AG08396 (cell line): ENCODE measurements at places on chromosomes 4 and X.

DNA sequence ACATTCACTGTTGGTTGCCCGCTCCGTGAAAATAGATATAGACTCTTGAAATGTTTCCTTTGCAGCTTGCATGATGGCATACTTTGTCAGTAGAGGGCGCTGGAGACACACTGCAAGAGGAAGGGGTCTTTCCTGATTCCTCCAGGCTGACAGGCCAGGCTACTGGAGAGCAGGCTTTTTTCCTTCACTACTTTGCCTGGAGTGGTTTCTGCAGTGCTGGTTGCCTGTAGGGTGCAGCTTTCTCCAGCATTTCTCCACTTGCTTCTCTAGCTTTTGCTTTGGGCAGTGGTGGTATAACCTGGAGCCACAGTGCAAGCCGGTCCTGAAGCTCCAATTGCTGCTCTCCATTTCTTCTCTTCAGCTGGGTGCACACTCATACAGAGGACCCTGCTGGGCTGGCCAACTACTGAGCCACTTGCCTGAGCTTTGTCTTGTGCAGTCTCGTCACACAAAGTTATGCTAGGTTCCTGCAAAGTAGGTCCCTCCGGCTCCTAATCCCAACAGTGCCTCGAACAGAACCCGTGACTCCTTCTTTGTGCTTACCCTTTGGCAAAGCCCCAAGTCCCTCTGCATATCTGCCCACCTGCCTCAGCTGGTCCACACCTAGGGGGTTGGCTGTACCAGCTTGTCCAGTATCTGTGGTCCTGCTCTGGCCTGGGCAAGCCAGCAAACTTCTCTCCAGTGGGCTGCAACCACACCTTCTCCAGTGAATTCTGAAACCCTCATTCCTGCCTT, 46.3 kb downstream of the RASSF6 start:
- DNase-seq, result peak; percentile 43

DNA sequence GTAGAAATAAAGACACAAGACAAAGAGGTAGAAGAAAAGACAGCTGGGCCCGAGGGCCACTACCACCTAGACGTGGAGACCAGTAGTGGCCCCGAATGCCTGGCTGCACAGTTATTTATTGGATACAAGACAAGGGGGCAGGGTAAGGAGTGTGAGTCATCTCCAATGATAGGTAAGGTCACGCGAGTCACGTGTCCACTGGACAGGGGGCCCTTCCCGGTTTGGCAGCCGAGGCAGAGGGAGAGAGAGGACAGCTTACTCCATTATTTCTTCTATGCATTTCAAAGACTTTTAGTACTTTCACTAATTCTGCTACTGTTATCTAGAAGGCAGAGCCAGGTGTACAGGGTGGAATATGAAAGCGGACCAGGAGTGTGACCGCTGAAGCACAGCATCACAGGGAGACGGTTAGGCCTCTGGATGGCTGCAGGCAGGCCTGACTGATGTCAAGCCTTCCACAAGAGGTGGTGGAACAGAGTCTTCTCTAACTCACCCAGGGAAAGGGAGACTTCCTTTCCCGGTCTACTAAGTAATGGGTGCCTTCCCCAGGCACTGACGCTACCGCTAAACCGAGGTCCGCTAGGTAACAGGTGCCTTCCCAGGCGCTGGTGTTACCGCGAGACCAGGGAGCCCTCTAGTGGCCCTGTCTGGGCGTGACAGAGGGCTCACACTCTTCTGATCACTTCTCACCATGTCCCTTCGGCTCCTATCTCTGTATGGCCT, 44.9 kb downstream of the ZBTB49 start:
- peak; percentile 37 for DNase-seq

DNA sequence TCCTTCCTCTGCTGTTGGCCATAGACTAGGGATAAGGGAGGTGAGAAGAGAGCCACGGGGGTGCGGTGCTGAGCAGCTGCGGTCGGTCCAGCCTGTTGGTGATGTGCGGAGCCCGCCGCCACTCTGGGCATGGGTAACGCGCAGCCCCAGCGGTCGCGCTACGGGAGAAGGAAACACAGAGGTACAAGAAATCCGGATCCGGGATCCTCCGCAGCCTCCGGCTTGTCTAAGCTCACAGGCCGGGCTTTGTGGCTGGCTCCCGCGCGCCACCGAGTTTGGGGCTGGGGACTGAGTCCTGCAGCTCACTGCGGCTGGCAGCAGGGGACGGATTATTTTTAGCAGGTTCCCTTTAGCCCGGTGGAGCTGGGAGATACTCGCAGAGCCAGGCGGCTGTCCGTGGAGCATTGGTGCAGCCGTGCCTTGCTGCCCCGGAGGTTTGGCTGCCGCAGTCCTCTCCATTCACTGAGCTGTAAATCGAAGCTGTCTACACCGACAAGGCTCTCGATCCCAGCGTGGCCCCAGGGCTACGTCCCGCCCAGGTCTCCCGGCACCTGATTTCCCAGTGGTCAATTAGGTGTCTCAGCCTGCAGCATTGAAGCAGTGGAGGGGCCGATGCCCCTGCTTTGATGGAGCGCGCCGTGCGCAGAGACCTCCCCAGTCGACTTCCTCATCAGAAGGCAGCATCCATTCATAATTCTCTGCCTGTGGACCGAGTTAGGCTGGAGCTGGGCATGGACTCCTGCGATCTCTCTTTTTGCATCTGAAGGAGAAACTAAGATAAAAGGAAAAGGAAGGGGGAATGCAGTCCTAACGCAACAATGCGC, 81.9 kb upstream of the SCML1 start:
- DNase-seq, result peak; percentile 12

- peak; percentile 35 for DNase-seq
These were observed 38.9 kb downstream of the PDHA1 start for GRCh38 chrX:19382555-19383145.

GRCh38 chr4:67035501-67035900, 509.8 kb downstream of the CENPC start:
- DNase-seq, result no peak

DNA sequence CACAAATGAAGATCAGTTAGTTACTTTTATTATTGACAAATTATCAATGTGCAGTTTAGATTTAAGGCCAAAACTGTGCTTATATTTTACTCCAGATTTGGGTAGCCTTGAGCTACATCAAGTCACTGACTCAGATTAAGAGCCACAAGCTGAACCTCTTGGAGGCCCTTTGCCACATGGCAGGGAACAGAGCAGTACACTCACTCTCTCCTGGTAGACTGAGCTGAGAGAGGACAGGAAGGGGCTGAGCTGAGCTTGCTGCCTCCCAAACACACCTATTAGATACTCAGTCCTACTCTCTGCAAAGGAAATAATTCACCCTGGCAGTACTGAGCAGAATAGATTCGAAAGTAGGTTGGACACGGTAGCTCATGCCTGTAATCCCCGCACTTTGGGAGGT, 7.8 kb downstream of the STAP1 start:
- no peak for DNase-seq

GRCh38 chrX:154714925-154715324, 36.0 kb downstream of the GAB3 start:
- DNase-seq, result peak; percentile 58

DNA sequence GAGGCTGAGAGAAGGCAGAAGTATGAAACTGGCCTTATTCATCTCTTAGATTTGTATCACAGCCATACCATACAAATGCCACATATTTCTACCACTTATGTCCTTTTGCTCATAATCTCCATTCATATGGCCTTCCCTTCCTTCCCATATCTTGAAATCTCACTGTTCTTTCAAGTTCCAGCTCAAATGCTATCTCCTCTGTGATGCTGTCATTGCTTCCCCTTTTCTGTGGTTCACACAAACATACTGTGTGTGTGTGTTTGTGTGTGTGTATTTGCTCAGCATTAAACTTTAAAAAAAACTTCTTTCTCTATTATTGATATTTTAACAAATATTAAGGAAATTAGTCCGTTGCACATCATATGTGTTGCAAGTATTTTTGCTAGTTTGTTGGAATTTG, 26.7 kb downstream of the PHKA1 start:
- DNase-seq, result no peak

DNA sequence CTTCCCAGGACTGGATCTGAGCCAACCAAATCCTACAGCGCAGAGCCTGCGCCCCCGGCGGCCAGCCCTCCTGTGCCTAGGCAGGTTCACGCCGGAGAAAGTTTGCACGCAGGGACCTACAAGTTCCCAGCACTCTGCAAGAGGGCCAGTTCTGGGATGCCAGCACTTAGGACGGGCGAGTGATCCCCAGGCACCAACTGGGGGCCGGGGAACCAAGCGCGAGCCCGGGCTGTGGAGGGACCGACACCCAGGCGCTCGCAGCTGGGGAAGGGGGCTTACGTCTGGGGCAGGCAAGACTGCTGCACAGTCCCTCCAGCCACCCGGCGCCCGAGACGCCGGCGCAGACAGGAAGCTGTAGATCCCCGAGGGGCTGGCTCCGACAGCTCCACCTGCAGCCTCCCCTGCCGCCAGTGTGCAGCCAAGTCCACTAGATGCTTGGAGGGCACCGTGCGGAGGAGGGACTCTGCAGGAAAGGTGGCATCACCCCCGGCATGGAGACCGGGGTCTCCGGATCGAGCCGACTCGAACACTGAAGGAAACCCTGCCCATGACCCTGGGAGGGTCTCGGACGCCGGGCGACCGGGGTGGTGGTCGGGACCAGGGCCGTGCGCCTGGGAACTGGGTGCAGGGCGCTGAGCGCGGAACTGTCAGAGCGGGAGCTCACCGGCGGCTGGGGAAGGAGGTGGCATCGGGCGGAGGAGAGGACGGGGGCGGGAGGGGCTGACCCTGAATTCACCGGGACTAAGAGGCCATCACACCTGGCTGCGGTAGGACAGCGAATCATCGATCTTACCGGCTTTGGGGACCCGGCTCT, 566 bp downstream of the CORIN start:
- DNase-seq, result peak; percentile 33

- DNase-seq, result no peak
These were observed 14.2 kb downstream of the C4orf33 start for GRCh38 chr4:129109965-129110824.

DNA sequence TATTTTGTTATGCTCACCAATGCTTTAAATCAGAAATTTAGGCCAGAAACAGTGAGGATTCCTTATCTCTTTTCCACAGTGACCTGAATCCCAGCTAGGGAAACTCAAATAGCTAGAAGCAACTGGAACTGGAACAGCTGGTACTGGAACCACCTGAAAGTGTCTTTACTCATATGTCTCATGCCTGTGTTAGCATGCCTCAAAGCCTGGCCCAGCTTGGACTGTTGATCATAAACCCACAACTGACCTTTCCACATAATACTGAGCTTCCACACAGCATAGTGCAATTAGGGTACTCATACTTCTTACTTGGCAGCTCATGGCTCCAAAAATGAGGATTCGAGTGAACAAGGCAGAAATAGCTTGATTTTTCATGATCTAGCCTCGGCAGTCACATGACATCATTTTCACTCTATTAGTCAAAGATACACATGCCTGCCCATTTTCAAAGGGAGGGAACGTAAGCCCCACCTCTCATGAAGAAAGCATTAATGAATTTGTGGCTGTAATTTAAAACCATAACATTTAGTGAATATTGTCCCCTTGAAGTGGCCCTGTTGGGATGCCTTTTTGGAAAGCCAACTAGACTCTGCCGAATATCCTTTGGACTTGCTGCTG, 80.8 kb upstream of the ACSL1 start:
- no peak for DNase-seq

- no peak for DNase-seq
These were observed 261.8 kb upstream of the ARX start for GRCh38 chrX:25277574-25277973.

DNA sequence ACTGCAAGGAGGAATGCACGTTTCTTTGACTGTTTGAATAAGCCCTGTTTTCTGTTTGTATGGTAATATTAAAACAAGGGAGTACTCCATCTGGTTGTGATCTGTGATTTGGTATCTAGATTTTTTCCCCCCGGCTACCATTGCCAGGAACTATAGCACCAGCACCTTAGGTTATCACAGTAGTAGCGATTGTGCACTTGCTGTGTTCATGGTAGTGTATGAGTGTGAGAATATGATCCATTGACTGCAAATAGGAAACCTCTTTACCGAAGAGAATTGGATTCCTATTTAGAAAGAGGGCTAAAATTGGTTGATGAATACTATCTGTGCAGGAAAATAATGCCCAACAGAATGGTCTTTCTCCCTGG, 69.9 kb downstream of the LARP7 start:
- DNase-seq, result no peak

DNA sequence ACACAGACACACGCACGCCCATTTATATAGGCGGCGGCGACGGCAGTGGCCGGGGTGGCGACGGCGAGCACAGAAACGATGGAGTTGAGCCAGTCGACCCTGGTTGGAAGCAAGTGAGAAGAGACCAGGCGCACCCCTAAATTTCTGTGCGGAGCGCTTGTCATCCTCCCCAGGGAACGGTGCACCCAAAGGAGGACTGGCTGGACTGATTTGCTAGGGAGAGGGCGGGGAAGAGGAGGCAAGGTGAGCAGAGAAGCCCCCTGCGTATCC, 302 bp downstream of the NHS start:
- DNase-seq, result peak; percentile 13

DNA sequence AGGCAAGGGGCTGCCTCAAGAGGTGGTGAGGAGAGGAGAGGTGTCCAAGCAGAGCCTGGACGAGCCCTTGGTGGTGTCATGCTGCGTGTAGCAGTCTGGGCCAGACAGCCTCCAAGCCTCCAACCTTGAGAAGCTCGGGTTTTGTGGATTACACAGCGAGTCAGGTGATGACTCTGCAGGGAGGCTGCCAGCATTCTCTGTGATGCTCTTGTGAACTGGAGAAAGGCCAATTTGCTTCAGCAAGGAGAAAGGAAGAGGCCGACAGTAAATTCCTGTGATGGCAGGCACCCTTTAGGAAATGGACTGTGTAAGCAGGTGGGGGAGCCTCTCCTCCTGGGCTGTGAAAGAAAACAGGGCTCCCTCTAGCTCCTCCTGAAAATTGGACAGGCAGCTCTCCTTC, 36.0 kb upstream of the CD99L2 start:
- DNase-seq, result peak; percentile 50

GRCh38 chr4:162891788-162892707, 274.6 kb downstream of the NAF1 start:
- no peak for DNase-seq

GRCh38 chr4:114921790-114922591, 191.4 kb downstream of the NDST4 start:
- DNase-seq, result no peak

- DNase-seq, result no peak
These were observed 1034.5 kb upstream of the IGFBP7 start for GRCh38 chr4:58144721-58145120.

- peak; percentile 40 for DNase-seq
These were observed 312.8 kb downstream of the TENM3 start for GRCh38 chr4:182555997-182556418.

- DNase-seq, result no peak
These were observed 215.4 kb downstream of the RAB28 start for GRCh38 chr4:13268703-13269102.

GRCh38 chr4:85496126-85496849, 21.3 kb downstream of the ARHGAP24 start:
- DNase-seq, result no peak

GRCh38 chr4:174517502-174518445, 4.5 kb downstream of the HPGD start:
- DNase-seq, result no peak

GRCh38 chr4:186765138-186765537, 41.5 kb upstream of the FAT1 start:
- peak; percentile 61 for DNase-seq

DNA sequence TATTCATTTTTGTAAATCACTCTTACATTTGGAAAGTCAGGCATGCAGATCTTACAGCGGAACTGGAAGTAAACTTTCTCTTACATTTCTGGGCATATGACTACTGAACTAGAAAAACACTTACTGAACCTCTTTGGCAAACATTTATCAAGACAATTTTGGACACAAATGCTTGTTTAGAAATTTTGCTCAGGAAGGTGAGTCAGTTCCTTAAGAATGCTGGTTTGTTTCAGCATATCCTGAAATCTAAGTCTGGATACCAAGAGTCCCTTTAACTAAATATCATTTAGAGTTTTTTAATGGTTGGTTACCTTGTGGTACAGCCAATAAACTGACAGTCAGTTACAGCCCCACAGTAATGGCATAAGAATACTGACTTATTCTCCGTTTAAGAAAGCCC, 15.0 kb downstream of the SHISA3 start:
- peak; percentile 50 for DNase-seq
